B cell (primary cell): ENCODE measurements at places on chromosomes 12 and 14.

GRCh38 chr14:72479461-72479931 is 414.4 kb downstream of the DPF3 start:
- no peak for DNase-seq

GRCh38 chr12:94769776-94770759 is 119.7 kb upstream of the TMCC3 start:
- peak; percentile 14 for DNase-seq

DNA sequence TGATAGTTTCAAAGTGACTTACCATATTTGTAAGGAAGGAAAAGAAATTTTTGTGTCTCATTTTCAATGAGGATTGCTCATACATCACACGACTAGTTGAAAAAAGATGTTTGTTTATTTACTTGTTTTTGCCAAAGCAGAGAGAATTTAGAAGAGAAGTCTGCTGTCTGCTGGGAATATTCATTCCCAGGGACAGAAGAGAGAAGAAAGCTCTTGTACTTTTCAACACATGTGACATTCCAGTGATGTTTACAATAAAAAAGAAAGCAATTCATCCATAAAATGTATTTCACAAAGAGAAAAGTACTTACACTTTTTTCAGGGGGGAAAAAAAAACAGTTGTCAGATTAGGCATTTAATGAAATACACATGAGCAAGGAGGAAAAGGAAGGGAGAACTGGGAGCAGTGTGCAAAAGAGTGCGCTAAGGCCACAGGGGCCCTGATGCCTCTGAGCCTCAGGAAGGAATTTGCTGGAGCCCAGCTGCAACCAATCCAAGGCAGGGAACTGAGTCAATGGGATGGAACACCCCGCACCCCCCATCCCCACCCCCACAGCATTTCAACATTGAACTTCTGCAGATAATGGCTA is 115.0 kb downstream of the RPAP3 start:
- DNase-seq = no peak

DNA sequence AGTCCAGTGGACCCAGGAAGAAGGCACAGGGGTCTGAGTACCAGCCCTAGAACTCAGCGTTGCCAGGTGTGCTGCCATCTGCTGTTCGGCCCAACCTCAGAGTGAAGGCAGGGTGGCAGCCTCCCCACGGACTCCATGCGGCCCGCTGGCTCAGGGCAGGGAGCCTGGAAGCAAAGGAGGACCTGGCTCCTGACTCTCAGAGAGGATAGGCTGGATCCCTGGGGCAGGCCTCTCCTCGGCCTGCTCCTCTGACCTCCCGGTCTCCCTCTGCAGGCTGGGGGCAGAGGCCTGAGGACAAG is 10.1 kb downstream of the MCRS1 start:
- DNase-seq = peak; percentile 18

DNA sequence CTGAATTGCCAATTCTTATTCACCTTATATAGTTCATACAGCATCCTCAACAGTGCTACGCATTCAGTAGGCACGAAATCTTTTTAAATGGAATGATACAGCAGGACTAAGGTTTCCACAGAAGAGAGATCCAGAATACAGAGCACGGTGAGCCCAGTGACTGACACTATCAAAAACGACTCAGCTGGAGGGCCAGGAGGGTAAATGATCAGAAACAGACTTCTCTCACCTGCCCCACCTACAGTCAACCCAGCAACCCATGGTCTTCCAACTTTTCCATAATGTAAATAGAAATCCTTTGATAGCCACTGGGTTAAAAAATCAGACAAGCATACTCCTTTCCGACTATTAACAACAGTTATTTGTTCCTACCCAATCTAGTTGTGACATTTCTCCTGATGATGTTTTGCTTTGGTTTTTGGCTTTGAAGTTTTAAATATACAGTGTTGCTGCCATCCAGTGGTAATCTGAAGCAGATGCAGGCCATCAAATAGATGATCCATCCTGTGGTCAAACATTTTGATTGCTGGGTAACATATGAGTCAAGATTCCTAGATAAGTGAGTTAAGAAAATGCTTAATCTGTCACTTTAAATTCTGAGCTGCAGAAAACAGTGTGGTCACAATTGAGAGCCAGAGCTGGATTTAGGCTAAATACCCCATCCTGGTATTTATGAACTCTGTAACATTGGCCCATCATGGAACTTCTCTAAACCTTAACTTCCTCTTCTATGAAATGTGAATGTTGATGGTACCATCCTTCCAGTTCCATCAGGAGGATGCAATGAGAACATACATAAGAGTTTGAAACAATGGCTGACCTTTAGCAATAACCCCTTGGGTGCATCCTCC is 42.0 kb downstream of the GPHB5 start:
- DNase-seq = peak; percentile 27

DNA sequence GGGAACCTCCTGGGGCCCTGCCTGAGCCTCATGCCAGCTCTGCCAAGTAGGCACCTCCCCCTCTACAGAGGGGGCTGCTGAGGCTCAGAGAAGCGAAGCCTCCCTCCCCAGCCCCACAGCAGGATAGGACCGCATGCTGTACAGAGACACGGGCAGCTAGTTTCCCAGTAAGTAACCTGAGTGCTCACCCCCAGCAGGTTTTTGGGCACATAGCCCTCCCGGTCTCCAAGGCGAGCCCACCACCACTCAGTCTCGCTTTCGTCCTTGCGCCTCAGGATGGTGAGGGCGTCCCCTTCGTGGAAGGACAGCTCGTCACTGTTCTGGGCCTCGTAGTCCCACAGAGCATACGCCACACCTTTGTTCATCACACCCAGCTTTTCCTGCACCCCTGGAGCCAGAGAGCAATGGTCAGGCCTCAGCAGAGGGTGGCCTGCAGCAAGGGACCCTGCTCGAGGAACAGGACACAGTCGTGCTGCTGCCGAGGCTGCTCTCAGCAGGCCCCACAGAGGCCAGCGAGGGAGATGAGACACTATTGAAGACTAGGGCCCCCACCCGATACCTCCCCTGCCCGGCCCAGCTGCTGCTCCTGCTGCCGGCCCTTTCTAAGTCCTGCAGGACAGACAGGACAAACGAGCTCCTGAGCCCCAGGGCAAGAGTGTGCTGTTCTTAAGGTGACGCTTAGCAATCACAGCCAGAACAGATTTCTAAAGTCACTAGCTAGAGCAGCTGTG is 20.4 kb downstream of the ZFYVE21 start:
- DNase-seq = no peak

DNA sequence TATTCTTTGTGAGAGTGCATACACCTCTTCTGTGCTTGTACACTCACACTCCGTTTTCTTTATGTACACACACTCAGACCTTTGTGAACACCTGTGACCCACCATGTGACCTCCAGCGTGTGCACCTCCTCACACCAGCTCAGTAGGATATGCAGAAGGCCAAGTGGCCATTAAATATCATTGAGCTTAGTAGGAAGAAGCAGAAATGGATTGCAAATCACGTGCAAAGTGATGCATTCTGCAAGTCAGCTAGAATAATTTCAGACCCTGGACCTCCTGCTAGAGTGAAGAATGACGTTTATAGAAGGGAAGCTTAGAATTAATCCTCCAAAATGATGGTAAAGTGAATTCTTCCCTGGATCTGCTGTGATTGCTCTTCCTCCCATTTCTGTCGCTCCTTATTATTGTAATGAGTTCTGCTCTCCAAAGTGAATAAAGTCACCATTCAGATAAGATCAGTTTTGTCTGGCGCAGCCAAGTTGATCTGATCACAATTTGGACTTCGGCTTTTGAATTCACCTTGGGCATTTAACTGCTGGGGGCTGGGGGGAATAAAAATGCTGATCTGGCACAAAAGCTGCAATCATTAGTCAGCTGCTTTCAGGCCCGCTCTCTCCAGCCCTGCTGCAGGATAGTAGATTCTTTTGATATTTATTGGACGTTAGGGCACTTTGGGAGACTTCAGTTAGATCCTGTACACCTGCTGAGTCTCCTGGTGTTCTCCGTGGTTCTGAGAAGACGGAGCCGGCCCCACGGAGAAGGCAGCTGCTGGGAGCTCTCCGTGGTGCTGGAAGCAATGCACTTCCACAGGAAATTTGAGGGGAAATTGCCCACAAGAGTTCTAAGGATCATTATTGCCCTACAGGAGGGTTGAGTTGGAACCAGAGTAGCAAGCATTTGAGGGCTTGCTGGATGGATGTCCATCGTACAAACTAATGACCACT is 12.4 kb upstream of the NRXN3 start:
- DNase-seq = no peak

GRCh38 chr12:107775093-107775721 is 703 bp downstream of the ASCL4 start:
- DNase-seq = peak; percentile 42

GRCh38 chr12:26855337-26855736 is 22.3 kb upstream of the ITPR2 start:
- DNase-seq = no peak
